Glomerular endothelial cell (primary cell): ENCODE measurements at places on chromosomes 6 and 20.

DNA sequence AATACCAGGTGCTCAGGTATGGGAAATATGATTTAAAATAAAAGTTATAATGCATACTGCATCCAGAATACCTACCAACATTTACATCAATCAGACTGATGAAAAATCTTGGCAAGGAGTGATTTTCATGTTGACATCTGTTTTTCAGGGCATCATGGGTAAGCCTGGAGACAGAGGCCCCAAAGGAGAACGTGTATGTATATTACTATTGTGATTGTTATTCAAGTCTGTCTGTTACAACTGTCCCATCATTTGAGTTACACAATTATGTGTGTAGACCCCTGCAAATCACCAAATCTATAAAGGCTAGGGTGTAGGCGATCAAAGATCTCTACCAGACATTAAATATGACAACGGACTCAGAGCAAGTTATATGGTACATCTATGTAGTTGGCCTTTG, 118.2 kb downstream of the COL9A1 start:
- no peak for DNase-seq

- no peak for DNase-seq
These were observed 288.4 kb upstream of the JARID2 start for GRCh38 chr6:14957355-14958059.

DNA sequence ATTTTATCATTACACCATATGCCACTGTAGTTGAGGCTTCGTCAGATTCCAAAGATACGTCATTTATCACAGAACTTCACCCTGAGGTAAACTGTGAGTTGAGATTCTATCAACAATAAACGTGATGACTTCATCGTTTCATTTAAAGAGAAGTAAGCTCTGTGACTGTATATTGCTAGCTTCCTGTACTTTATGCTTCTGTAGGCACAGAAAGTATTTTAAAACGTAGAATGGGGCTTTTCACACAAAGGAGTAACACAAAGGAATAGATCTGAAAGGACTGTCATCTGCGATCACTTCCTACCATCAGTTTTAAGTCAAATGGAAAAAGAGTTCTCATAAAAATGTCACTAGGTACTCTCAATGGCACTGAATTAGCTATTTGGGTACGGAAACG, 234.4 kb upstream of the MCHR2 start:
- peak; percentile 20 for DNase-seq

DNA sequence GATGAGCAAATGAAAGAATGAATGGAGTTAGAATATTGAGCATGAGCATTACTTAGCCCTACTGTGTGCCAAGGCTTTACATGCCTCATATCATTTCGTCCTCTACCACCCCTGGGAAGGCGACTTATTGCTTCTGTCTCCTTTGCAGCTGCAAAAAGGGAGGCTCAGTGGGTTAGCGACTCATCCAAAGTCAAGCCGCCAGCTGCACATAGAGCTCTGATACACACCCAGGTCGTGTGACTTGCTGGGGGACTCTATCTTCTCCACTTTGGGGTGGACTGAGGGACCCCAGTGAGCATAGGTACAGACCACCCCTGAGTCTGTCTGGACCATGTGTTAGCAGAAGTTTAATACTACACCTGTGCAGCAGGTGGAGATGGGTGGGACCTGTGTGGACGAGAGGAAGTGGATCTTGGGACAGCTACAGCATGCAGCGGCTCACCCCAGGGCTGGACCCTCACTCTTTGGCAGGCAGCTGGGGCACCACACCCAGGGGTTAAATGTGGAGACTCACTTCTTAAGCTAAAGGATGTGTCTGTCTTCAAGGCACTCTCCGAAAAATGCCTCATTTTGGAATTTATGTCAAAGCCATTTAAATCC, 36.2 kb upstream of the ANGPT4 start:
- DNase-seq: no peak

GRCh38 chr20:53706466-53707370, 113.1 kb upstream of the ZNF217 start:
- DNase-seq: no peak

- DNase-seq: no peak
These were observed 72.0 kb downstream of the TIAM2 start for GRCh38 chr6:155066921-155067680.

GRCh38 chr6:14254505-14254904, 136.9 kb downstream of the CD83 start:
- no peak for DNase-seq

- DNase-seq: no peak
These were observed 30.3 kb downstream of the PACSIN1 start for GRCh38 chr6:34496103-34496685.

GRCh38 chr20:64239449-64240242, 15.9 kb upstream of the PCMTD2 start:
- no peak for DNase-seq

- no peak for DNase-seq
These were observed 703.4 kb downstream of the EPHA7 start for GRCh38 chr6:92715991-92716390.

- no peak for DNase-seq
These were observed 66.8 kb downstream of the TBC1D7 start for GRCh38 chr6:13261464-13261994.

DNA sequence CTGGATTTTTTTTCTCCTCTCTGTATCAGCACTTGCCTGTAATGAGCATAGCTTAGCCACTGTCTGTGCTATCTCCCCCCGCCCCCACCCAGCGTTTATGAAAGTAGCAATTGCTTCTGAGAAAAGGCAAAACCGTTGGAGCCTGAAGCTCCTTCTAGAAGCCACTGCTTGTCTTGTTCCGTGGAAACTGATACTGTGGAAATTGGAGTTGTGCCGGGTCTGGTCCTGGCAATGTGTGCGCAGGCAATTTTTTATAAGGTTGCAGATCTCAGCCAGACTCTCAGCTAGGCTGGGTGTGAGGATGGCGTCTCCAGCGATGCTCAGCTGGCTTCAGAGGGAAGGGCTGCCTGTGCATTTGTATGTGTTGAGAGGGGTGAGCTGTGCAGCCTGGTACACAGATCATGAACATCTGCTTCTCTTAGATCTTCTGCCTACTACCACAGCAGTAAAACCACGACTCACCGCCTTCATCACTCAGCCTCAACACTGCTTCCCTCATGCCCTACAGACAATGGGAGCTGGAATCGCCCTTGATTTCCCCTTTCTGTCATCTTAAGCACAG, 72.4 kb upstream of the GTSF1L start:
- no peak for DNase-seq

DNA sequence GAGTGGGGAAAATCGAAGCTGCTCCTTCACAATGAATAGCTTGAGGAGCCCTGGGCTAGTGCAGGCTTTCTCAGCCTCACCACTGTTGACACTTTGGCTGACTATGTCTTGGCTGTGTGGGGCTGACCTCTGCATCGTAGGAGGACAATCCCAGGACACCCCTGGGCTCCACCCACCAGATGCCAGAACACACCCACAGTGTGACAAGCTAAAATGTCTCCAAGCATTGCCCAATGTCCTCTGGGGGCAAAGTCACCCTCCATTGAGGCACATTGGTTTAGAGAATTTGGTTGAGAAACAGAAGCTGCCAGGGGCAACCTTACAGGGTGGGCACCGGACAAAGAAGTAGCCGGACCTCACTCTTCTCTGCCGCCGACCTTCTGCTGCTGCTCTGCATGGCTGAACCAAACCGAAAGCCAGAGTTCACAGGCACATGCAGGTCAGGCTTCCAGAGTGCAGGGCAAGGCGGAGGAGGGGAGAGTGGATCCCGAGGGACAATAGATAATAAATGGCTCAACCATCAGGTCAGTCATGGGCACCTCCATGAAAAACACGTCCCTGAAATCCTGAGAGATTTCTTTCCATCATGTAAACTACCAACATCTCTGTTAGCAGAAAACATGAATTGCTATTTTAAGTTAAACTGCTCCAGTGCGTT, 189.0 kb downstream of the LRFN2 start:
- no peak for DNase-seq

DNA sequence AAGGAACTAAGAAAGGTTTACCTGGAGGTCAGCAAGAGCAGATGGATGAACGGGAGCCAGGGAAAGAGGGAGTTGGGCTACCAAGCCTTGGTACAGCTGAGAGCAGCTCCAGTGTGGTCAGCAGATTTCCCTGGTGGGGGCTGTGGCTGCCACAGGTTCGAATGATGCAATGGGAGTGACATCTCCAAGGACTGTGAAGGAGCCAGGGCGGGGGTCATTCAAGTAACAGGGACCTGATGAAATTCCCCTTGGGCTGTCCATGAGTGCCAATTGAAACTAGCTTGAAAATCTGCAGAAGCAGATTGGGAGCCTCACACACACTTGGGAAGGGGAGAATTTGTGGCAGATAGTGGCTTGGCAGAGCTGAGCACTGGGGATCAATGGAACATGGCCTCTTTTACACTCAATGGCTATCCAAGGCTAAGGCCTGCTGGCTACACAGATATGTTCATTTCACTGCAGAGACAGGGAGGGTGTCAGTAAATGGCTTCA, 247.0 kb upstream of the ECI2 start:
- DNase-seq: no peak

GRCh38 chr6:170147056-170147787, 143.7 kb downstream of the DLL1 start:
- no peak for DNase-seq

DNA sequence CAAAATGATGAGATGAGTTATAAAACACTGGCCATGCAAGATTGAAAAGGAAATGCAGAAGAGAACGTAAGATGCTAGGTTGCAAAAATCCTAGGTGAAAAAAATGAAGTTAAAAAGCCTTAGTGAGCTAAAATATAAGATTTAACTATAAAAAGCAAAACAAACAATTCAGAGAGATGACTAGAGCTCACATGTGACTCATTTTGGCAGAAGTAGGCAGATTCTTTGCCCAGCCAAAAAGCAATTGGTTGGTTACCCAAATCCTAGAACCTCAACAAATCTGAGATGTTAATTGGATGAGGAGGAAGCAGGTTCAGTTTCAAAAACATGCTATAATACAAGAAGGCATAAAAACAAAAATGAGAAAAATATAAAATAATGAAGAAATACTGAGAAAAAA, 249.1 kb downstream of the OGFRL1 start:
- DNase-seq: no peak

- no peak for DNase-seq
These were observed 257.1 kb upstream of the KCNG1 start for GRCh38 chr20:51280047-51280446.

GRCh38 chr6:1739680-1740079, 130.0 kb downstream of the FOXC1 start:
- no peak for DNase-seq

GRCh38 chr20:60584221-60584620, 626.0 kb downstream of the CDH26 start:
- DNase-seq: no peak

DNA sequence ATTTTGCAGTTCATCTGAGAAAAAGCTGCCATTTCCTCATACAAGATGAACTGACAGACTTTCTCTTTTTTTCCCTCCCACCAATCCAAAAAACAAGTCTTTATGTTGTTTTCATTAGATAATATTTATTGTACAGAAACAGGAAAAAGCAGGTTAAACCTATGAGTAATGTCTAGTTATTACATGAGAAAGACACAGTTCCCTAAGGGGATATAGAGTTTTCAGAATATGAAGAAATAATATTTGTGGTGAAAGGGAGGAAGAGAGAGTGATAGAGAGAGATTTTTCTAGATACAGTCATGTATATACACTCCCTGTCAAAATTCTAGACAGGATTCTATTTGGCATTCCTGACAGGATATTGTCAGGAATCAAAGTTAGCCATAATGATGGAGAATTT, 392.4 kb downstream of the BMP2 start:
- no peak for DNase-seq

GRCh38 chr6:165204807-165205545, 104.4 kb downstream of the C6orf118 start:
- DNase-seq: no peak

DNA sequence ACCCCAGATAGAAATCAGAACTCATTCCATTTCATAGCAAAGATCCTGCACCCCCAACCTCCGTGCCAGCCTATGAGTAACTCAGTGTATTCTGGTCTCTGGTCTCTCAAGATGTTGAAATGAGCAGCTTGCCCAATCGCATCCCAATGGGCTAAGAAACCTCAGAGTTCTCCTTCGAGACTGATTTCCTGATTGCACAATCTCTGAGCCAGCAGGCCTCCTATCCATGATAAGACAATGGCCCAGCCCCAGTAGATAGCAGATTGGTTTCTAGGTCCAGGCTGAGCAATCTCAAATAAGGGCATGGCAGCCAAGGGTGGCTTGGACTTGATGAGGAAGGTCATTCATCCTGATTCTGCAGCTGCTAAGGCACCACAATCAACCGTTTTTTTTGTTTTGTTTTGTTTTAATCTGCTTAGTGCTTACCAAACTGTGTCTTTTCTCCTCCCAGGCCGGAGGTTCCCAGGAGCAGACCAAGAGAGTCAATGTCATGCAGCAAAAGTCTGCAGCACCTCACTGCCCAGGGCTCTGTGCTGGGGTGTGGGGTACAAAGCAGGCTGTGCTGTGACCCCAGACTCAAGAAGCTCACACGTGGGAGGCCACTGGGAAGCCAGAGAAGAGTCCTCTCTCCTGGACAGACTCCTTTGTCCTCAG, 125.1 kb upstream of the NXT1 start:
- DNase-seq: no peak

GRCh38 chr20:58749098-58749769, 56.6 kb downstream of the NPEPL1 start:
- no peak for DNase-seq

DNA sequence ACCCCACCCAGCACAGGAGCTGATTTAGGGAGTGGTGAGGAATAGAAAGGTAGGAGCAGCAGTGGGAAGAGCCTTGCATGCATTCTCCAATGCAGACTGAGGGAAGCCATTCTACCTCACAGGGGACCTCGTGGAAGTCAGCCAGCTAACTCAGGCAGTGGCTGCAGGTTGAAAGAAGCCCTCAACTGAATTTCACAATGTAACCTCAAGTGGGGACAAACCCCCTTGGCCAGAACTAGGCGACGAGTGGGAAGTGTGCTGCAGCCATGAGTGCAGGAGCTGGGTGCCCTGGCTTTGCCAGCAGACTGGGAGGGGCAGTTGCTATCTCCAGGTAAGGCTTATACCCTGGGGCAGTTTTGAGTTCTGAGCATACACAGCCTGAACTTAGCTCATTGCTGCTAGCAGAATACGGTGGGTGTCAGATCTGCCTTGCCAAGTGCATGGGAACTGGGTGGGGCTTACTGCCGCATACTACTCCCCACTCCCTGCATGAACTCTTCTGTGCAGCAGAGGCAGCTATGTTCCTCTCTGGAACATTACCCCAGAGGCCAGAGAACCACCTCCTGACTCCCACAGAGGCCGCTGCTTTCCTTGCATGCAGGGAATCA, 126.5 kb downstream of the CDK19 start:
- DNase-seq: no peak

- DNase-seq: peak; percentile 71
These were observed 57.0 kb upstream of the PREP start for GRCh38 chr6:105459864-105460263.
